ENCODE measurements at places on chromosomes 2 and 18.

DNA sequence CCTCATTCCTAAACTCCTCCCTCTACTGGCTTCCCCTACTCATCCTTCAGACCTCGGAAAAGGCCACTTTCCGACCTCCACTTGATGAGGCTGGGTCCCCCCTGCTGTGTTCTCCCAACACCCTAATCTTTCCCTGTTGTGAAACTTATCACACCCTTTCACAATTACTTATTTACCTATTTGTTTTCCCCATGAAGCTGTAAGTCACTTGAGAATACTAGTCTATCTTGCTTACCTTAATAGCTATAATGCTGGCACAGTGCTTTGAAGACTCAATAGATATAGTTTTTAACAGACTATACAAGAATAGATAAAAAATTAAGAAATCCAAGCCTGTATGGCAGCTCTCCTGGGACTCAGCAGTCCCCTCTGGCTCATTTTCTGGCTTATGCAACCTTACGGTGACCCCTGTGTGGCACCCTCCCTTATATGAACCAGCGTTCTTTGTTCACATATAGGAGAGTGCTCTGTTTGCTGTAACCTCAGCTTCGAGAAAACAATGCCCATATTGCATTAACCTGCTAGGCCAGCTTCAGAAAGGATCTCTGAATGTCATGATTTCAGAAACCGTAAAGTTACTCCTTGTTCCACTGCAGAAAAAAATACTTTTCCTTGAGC is 220.4 kb upstream of the PKDCC start:
- DNase-seq = no peak

GRCh38 chr18:58024139-58024538 is 19.9 kb upstream of the NEDD4L start:
- DNase-seq = no peak

DNA sequence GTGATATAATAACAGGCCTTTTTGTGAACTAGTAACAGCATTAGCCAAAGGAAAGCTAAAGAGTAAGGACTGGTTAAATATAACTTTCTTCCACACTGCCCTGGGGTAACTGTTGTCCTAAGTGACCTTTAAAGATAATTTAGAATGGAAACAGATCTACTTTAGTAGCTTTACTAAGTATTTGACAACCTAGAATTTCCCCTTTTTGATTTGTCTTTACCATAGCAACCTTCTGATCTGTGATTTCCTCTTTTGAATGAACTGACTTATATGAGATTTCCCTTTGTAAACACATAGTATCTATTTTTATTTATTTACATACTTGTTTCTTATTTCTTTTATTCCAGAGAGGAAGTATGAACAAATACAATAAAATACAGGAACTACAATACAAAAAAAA is 10.5 kb upstream of the KLF7 start:
- no peak for DNase-seq

DNA sequence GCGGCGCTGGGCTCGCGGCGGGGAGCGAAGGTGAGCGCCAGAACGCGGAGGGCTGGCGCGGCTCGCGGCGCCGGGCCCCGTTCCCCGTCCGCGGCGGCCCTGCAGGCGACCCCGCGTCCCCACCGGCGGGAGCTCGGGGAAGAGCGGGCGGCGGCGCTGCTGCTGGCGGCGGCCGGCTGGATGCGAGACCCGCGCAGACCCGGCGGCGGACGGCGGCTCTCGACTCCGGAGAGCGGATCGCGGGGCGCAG is 213 bp downstream of the DOK6 start:
- DNase-seq = peak; percentile 35

GRCh38 chr18:46449499-46449898 is 207.5 kb downstream of the LOXHD1 start:
- no peak for DNase-seq

GRCh38 chr18:58615140-58616132 is 13.5 kb downstream of the ALPK2 start:
- no peak for DNase-seq

GRCh38 chr18:79897940-79898625 is 53.4 kb downstream of the SLC66A2 start:
- no peak for DNase-seq

GRCh38 chr18:22411446-22411845 is 6.3 kb downstream of the CTAGE1 start:
- no peak for DNase-seq

GRCh38 chr2:85783796-85784195 is 30.0 kb downstream of the ATOH8 start:
- no peak for DNase-seq

DNA sequence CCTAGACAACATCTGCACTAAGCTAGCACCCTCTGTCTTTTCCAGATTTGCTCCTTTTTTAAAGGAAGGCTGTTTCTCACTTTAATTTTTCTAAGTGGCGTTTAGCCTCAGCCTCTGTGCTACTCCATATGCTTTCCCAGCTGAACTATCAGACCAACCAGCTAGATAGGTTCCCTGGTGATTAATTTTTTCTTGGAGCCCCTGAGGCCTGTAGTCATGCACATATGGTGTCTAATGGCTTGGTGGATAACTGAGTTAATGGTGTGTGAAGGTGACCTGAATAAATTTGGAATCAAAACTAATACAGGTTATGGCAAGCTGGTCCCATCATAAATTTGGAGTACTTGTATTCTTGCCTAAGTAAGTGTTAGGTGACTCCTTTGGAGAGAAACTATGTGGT is 135.5 kb downstream of the MGAT5 start:
- no peak for DNase-seq
